ENCODE measurements at places on chromosomes 5 and 9.
A peak's percentile ranks its signal among the peaks of the same experiment; 100 is the strongest.

- no peak for ATAC-seq
- H3K27ac ChIP-seq, result no peak overlapping the region
- no peaks in the 10 kb centered on the region for H3K27me3 ChIP-seq
- no peaks in the 10 kb centered on the region for H3K36me3 ChIP-seq
- no peaks in the 10 kb centered on the region for H3K4me1 ChIP-seq
- no peak overlapping the region for H3K4me3 ChIP-seq
Measured at GRCh38 chr9:87428659-87429058, 69.0 kb upstream of the DAPK1 start.

DNA sequence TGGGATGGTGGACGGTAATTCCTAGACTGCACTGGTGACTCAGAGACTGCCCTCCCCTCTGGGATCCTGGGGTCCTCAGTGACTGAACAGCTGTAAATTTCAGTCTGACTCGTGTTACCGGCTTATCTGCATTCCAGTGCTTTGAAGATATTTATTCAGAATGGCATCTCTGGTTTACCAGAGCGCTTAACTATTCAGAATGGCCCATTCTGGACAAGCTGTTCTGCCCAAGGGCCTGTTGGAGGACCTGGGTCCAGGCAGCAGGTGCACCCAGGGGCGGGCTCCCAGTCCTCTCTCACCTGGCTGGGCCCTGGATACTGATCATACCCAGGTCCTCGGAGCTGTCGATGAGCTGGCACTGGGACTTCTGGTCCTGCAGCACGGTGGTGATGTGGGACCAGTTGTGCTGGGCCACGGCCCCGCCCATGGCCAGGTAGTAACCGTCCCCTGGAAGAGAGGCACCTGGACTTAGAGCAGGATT, 48.0 kb downstream of the SARDH start:
- no peaks in the 10 kb centered on the region for H3K36me3 ChIP-seq
- H3K4me1 ChIP-seq, result no peaks in the 10 kb centered on the region
- H3K27me3 ChIP-seq, result no peaks in the 10 kb centered on the region
- no peak overlapping the region for H3K4me3 ChIP-seq

- H3K4me3 ChIP-seq, result no peak overlapping the region
- peaks cover 4% of the 10 kb centered on the region for H3K27me3 ChIP-seq
- no peaks in the 10 kb centered on the region for H3K36me3 ChIP-seq
- H3K4me1 ChIP-seq, result peaks cover 4% of the 10 kb centered on the region
- ATAC-seq, result no peak
- H3K27ac ChIP-seq, result no peak overlapping the region
Measured at GRCh38 chr5:158061451-158061850, 202.5 kb upstream of the CLINT1 start.

DNA sequence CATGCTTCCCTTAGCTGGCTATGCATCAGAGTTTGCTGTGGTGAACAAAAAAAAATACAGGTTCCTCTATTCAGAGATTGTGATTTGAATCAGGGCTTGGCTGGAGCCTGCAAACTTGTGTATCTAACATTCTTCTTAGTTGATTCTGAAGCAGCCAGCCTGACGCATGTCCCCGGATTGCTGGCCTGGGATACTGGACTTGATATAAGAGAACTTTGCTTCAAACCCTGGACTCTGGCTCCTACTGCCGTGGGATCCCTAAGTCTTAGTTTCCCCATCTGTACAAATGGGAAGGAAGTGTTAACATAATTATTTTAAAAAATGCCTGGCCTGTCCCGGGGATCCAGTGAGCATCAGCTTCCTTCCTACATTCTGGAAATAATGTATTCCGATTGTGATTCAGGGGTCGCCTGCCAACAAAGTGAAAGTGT, 292.8 kb downstream of the ARHGEF28 start:
- H3K4me1 ChIP-seq, result no peaks in the 10 kb centered on the region
- H3K4me3 ChIP-seq, result no peak overlapping the region
- H3K27me3 ChIP-seq, result no peaks in the 10 kb centered on the region

- peaks cover 28% of the 10 kb centered on the region for H3K4me1 ChIP-seq
- H3K27ac ChIP-seq, result no peak overlapping the region
- no peak overlapping the region for H3K4me3 ChIP-seq
- no peaks in the 10 kb centered on the region for H3K27me3 ChIP-seq
- H3K36me3 ChIP-seq, result no peaks in the 10 kb centered on the region
Measured at GRCh38 chr9:130276121-130276520, 10.6 kb downstream of the HMCN2 start.

DNA sequence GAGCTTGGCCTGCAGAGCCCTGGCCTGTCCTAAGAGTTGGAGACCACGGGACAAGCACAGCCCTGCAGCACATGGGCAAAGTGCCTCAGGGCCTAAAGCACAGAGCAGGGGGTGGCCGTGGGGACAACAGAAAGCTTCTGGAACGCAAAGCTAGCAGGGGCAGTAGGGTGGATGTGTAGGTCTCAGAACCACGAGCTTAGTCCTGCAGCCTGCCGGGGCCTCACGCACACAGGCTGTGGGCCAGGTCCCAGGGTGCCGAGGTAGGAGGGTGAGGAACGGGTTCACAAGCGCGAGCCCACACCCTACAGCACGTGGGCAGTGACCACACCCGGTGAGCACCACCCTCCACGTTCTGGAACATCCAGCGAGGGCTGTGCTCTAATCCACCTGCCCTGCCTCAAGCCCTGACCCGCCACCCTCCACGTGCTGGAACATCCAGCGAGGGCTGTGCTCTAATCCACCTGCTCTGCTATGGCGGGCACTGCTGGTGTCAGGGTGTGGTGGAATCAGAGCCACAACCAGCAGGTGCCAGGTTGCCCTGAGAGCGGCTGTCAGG, 9.3 kb downstream of the CLPTM1L start:
- no peak overlapping the region for H3K4me3 ChIP-seq
- no peaks in the 10 kb centered on the region for H3K4me1 ChIP-seq
- no peaks in the 10 kb centered on the region for H3K36me3 ChIP-seq
- no peak overlapping the region for H3K27ac ChIP-seq
- ATAC-seq, result peak; percentile 8

DNA sequence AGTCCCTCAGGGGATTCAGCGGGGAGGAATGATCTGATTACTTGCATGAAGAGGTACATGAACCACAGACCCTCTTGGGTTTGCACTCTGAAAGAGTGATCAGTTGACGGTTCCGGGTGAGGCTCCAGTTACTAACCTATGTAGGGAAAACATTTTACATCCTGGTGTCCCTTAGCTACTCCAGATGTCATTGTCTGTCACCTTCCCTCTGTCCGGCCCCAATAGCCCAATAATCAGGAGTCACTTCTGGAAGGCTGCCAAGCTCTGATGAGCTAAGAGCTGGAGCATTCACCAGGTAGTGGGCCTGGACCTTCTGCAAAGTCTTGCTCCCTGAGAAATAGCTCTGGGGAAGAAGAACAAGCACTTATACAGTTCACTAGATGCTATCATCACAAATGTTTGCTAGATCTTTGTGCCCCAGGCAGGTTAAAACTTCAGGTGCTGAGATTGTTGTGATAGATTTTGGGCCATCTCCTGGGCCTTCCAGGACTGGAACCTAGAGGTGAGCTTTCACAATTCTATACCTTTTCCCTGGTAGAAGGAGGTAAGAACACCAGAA, 64.5 kb downstream of the ENTREP1 start:
- no peaks in the 10 kb centered on the region for H3K27me3 ChIP-seq
- no peaks in the 10 kb centered on the region for H3K36me3 ChIP-seq
- ATAC-seq, result no peak
- H3K4me1 ChIP-seq, result peaks cover 13% of the 10 kb centered on the region
- no peak overlapping the region for H3K4me3 ChIP-seq
- H3K27ac ChIP-seq, result no peak overlapping the region

- no peak for ATAC-seq
- H3K27ac ChIP-seq, result no peak overlapping the region
- H3K4me3 ChIP-seq, result no peak overlapping the region
- H3K36me3 ChIP-seq, result no peaks in the 10 kb centered on the region
Measured at GRCh38 chr5:105865834-105866233, 1804.9 kb downstream of the EFNA5 start.

DNA sequence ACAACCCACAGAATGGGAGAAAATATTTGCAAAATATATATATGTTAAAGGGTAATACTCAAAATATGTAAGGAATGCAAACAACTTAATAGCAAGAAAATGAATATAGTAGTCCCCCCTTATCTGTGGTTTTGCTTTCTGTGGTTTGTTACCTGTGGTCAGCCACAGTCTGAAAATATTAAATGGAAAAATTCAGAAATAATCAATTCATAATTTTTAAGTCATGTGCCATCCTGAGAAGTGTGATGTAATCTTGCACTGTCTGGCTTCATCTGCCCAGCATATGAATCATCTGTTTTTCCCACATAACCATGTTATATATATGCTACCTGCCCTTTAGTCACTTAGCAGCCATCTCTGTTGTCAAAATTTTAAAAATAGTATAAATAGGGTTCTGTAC, 11.7 kb downstream of the CER1 start:
- H3K4me1 ChIP-seq, result no peaks in the 10 kb centered on the region
- H3K36me3 ChIP-seq, result no peaks in the 10 kb centered on the region
- no peak for ATAC-seq

DNA sequence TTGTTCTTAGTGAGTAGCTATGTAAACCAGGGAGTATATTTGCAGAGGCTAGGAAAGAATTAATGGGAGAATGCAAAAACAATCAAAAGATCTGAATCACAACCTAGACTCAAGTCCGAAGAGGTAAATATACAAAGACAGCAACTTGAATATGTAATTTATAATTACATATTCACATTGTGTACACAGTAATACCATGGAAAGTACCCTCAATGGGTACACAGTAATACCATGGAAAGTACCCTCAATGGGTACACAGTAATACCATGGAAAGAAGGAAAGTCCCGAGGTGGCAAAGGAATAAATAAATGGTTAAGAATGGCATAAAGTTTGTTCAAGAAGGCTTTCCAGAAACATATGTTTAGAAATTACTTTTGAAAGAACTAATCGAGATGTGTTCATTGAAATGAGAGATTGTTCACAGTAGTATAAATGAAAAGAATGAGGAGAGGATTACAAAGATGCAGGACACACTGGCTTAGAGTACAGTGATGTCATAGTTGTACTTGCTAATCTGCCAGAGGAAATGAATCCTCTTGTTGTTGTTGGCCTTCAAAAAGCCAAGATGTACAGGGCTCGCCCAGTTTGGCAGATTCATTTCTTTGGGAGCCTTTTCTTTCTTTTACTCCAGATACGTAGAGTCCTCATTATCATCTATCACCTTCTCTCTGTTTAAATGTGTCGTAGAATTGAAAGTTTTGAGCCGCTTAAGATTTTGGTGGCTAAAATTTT, 116.0 kb downstream of the UNC13B start:
- peak overlapping the region; percentile 21 for H3K27ac ChIP-seq
- H3K27me3 ChIP-seq, result no peaks in the 10 kb centered on the region
- H3K4me1 ChIP-seq, result no peaks in the 10 kb centered on the region
- ATAC-seq, result peak; percentile 78
- no peak overlapping the region for H3K4me3 ChIP-seq
- H3K36me3 ChIP-seq, result no peaks in the 10 kb centered on the region

DNA sequence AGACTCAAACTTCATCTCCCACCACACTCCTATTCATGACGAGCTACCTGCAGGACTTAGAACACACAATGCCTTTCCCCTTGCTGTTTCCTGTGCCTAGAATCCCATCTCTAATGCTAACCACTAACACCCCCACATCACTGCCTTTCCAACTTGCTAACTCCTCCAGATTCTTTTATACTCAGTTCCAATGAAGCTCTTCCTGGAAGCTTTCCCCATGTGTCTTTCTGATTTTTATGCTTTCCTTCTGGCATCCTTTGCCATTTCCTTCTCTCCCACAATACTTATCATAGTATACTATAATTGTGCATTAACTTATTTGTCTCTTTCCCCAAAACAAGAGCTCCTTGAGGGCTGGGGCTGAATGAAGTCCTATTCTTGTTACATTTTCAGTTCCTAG, 115.3 kb upstream of the PLPPR1 start:
- no peak overlapping the region for H3K4me3 ChIP-seq
- H3K4me1 ChIP-seq, result no peaks in the 10 kb centered on the region
- H3K36me3 ChIP-seq, result no peaks in the 10 kb centered on the region

DNA sequence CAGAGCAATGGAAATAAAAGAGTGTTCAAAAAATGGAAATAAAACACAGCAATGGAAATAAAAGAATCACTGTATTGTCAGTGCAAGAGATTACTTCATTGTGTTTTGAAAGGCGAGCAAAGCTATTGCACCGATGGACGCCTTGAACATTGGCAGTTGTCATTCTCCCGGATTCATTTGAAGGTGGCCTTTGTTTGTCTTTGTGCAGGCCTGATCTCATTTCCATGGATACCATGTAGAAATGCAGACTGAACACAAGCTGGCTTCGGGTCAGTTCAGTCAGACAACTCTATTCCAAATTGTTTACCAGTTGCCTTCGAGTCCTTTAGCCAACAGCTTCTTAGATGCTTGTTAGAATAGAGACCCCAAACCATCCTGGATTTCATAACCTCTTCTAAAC, 8.3 kb downstream of the ITGA2 start:
- H3K27ac ChIP-seq, result peak overlapping the region; percentile 28
- ATAC-seq, result no peak
- H3K27me3 ChIP-seq, result no peaks in the 10 kb centered on the region
- no peaks in the 10 kb centered on the region for H3K4me1 ChIP-seq

GRCh38 chr5:167644619-167645018, 646.8 kb upstream of the WWC1 start:
- H3K27ac ChIP-seq, result no peak overlapping the region
- H3K27me3 ChIP-seq, result no peaks in the 10 kb centered on the region
- H3K4me3 ChIP-seq, result no peak overlapping the region
- H3K36me3 ChIP-seq, result no peaks in the 10 kb centered on the region
- H3K4me1 ChIP-seq, result no peaks in the 10 kb centered on the region

DNA sequence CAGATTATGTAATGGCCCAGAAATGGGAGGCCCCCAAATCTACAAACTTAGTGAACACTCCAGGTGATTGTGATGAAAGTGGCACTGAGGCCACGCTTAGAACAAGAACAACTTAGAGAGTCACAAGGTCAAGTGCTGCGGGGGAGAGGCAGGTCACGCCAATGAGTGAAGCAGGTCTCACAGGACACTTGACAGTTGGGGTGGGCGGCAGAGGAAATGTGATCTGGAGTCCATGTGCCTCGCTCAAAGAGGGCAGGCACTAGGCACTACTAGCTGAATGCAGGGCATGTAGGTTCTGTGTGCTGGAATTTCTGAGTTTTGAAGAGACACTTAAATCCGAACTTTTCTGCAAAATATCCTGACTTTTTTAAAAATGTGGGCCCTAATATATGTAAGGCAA, 193.2 kb upstream of the RORB start:
- no peaks in the 10 kb centered on the region for H3K27me3 ChIP-seq
- ATAC-seq, result no peak
- no peaks in the 10 kb centered on the region for H3K4me1 ChIP-seq
- H3K36me3 ChIP-seq, result no peaks in the 10 kb centered on the region

- no peaks in the 10 kb centered on the region for H3K4me1 ChIP-seq
- H3K27ac ChIP-seq, result no peak overlapping the region
- H3K4me3 ChIP-seq, result no peak overlapping the region
- no peak for ATAC-seq
- H3K27me3 ChIP-seq, result no peaks in the 10 kb centered on the region
- H3K36me3 ChIP-seq, result no peaks in the 10 kb centered on the region
Measured at GRCh38 chr5:131536211-131536826, 98.7 kb downstream of the RAPGEF6 start.

GRCh38 chr5:38240212-38240611, 18.1 kb upstream of the EGFLAM start:
- H3K4me1 ChIP-seq, result no peaks in the 10 kb centered on the region
- no peaks in the 10 kb centered on the region for H3K27me3 ChIP-seq
- no peak overlapping the region for H3K4me3 ChIP-seq
- ATAC-seq, result no peak
- no peak overlapping the region for H3K27ac ChIP-seq

Data from gastroesophageal sphincter (tissue), 4 donors.